ENCODE measurements at places on chromosomes 7 and 10. TPM values are rescaled to one million over a fixed set of nuclear protein-coding genes. Genes with fewer than 3 reads are reported as not detected.

The HTR5A gene
- not detected for total RNA-seq

The FAM200A gene
- total RNA-seq, result 3.5 TPM

The STRIP2 gene
- 2.1 TPM for total RNA-seq

The TET1 gene
- total RNA-seq, result 9.6 TPM

The CPN1 gene
- total RNA-seq, result not detected

The HYAL4 gene
- total RNA-seq, result not detected

The TMEM176B gene
- 51.6 TPM for total RNA-seq

The MAT1A gene
- total RNA-seq, result not detected

The C1QL3 gene
- not detected for total RNA-seq
